ENCODE measurements at places on chromosomes 5 and 9.

DNA sequence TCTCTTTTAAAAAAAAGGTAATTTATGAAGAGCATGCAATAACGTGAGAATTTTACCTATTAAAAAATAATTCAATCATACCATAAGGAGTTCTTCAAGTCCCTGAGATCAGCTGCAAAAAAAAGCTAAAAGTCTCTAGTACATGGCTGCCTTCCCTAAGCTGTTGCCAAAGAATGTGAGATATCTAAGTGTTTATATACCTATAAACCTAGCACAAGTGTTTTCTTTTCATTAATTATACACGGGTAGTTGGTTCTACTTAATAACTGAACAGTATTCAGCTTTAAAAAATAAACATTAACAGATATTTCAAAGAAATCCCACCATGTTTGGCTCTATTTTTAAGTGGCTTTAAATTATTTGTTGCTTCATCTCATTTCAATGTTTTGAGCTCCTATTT lies 25.9 kb downstream of the FNBP1 start:
- no peak for DNase-seq

- DNase-seq, result no peak
Measured at GRCh38 chr9:135797507-135798262, 95.7 kb downstream of the KCNT1 start.

GRCh38 chr5:76162335-76162734 lies 79.2 kb downstream of the SV2C start:
- DNase-seq, result no peak

DNA sequence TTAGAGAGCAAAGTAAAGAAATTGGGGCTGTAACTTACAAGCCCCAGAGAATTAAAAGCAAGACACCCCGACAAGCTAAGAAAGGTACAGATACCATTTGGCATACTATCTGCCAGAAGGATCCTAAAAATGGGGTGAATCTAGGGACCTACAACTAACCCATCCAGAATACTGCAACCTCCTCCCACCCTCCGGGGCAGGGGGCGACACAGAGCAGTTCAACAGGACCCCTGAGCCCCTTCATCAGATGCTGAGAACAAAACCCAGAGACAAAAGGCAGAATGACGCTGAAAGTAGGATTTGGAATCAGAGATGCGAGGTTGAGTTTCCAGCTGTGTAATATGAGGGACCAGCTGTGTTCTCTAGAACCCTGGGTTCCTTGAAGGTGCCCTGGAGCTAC lies 71.2 kb downstream of the EPB41L4B start:
- DNase-seq, result no peak

DNA sequence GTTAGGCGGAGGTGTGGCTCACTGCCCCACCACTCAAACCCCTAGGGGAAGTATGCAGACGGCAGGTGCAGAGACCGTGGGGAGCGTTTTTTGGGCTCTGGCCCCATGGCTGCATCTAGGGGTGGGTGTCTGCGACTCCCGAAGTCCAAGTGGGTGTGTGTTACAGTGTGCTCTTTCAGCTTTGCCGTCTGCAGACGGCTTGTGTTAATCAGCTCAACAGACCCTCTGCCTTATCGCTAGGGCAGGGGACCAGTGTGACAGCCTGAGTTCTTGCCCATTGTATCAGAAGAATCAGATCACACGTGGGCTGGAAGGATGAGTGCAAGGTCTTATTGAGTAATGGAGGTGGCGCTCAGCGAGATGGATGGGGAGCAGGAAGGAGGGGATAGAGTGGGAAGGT lies 162.8 kb downstream of the ENC1 start:
- no peak for DNase-seq

GRCh38 chr9:80235752-80236151 lies 664.0 kb downstream of the TLE4 start:
- DNase-seq, result no peak

- DNase-seq, result no peak
Measured at GRCh38 chr5:105213078-105213477, 1650.5 kb upstream of the NUDT12 start.

- DNase-seq, result no peak
Measured at GRCh38 chr5:123047706-123048105, 11.2 kb upstream of the PPIC start.

DNA sequence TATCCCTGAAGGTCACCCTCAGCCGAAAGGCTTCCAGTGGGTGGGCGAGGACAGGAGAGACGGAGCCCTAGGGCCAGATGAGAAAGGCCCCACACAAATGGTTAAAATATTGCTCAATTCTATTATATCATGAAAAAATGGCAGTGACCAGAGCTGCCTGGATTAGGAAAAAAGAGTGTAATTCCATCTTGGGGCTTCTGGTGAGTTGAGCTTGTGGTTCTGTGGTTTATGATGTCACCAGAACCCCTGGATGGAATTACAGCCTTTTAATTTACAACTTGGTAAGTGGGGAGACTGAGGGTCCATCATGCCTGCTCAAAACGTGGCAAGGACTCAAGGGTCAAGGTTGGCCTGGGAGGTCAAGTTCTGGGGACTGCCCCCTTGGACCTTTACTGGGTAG lies 55.5 kb upstream of the STC2 start:
- no peak for DNase-seq

GRCh38 chr5:53827211-53827651 lies 266.8 kb downstream of the NDUFS4 start:
- no peak for DNase-seq

GRCh38 chr5:132190161-132190817 lies 37.4 kb downstream of the P4HA2 start:
- peak; percentile 11 for DNase-seq

- DNase-seq, result no peak
Measured at GRCh38 chr5:116492016-116492623, 82.5 kb downstream of the SEMA6A start.

Data from CD4-positive, alpha-beta T cell treated with Interleukin-6 at 100 ng/mL for 8 hours (primary cell).